Fibroblast of skin of left quadriceps (primary cell): ENCODE measurements at places on chromosomes 3 and 15.

DNA sequence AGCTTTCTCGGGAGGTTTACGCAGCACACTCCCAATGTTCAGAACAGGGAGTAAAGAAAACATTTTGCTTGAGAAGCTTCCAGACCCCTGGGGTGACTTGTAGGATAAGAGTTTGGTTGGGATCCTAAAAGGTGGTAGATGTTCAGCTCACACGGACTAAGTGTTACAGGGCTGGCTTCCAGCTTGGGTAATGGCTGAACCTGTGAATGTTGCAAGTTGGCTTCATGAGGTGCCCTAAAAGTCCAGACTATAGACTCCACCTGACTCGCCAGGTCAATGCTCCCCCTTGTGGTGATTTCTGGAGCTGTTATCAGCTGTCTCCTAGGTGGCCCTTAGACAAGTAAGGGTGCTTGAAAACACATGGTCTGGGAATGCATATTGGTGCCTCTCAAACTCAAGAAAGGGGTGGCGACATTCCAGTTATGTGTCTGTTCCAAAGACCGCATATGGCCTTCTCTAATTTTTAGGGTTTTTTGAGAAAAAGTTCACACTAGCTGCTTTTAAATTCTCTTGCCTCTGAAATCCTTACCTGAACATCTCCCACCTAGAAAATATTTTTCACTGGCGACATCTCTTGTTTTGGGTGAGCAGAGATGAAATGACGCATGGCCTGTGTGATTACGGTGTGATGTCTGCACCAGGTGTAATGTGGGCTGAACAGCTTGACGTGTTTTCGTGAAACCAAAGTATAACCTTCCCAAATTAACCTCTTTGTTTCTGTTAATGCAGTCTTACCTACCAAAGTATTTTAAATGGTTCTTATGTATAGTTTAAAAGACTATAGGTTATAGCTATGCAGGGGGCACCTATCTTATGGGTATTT is 175.7 kb upstream of the KBTBD8 start:
- DNase-seq, result no peak

- no peak for DNase-seq
These were observed 985 bp downstream of the TRPC1 start for GRCh38 chr3:142724682-142725356.

DNA sequence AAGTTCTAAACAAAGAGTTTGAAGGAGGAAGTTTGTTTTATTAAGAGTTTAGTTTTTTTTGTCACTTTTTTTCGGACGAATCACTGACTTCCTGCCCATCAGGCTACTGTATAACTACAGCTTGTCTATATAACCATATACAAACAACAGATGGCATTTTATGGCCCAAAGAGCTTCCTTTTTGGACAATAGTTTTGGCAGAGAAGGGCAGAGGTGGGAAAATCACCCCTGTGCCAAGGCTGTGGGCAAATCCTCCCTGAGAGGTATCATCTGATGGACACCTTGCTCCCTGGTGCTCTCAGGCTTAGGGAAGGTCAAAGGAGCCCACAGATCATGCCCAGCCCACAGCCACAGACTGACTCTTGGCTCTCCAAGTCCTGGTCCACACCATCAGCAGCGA is 113.4 kb downstream of the OXNAD1 start:
- DNase-seq, result no peak

DNA sequence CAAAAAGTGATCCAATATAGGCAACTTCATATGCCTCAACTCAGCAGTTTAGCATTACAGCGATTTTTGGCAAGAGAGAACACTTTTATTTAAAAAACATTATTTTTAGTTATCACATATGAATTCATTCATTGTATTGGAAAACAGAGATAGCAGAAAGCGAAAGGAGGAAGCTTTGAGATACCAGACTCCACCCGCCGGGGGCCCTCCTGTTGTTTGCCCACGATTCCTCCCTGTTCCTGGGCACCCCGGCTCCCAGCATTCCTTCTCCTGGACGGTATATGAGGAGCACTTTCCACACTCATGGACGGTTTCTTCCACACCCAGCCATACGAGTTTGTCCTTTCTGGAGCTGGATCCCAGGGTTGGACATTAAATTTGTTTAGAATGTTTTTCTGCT is 18.2 kb downstream of the APBA2 start:
- DNase-seq, result no peak

DNA sequence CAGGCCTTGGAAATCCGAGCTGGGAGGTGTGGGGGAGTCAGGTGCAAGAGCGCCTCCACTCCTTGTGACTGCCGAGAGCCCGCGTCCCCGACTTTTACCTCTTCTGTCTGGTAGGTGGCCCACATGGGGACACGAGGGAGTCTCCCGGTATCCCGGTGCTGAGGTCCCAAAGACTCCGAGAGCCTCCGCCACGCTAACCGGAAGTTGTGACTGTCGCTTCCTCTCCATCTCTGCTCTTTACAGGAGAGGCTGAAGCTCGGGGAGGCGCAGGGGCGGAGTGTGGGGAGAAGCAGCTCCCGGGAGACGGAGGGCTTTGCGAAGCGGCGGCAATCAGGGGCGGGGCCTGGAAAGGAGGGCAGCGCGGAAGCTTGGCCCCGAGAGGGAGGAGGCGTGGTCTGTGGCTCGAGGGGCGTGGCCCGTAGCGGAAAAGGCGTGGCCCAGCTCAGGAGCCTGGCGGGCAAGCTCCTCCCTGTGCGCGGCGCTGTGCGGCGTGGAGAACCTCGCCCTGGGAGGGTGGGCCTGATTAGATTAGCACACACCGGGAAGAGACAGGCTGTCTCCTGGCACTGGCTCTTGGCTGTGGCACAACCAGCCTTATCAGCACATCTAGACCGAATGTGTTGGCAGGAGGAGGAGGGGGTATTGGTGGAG is 143.9 kb downstream of the GABRB3 start:
- DNase-seq, result peak; percentile 22

GRCh38 chr3:72279631-72280041 is 494.7 kb upstream of the PROK2 start:
- no peak for DNase-seq

DNA sequence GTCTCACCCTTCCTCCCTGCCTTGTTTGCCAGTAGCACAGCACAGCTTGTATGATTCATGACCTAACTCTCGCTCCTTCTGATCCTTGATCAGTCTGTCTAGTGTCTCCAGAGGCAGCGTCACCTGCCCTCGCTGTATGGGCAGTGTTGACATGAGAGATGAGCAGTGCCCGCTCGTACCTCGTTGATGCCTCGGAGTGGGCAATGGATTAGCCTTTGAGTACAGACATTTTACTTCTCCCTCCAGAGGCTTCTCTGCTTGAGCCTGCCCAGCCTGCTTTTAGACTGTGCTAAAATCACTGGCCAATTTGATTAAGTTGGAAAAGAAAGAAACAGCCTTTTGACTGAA is 569.0 kb downstream of the NTRK3 start:
- DNase-seq, result no peak

GRCh38 chr3:136023264-136023978 is 57.9 kb downstream of the PPP2R3A start:
- no peak for DNase-seq

DNA sequence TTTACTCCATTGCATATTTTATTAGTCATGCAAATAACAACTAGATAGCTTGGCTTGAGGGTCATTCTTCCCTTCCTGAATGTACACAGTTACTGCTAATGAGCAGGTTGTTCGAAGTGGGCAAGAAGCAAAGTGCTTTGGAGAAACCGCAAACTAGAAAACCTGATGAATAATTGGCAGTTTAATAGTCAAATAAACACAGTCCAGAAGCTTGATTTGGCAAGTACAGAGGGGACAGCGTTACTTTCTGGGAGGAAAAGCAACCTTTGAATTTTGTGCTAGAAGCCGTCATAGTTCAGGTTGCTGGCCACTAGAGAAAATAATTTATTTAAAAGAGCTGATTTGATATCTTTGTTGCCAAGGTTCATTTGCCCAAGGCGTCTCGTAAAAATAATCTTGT is 94.9 kb downstream of the MFSD1 start:
- no peak for DNase-seq

- no peak for DNase-seq
These were observed 237.9 kb downstream of the GAP43 start for GRCh38 chr3:115861166-115861733.

- DNase-seq, result no peak
These were observed 98.4 kb downstream of the DHX30 start for GRCh38 chr3:47901280-47901833.

GRCh38 chr3:107925851-107926250 is 165.0 kb downstream of the CD47 start:
- no peak for DNase-seq

GRCh38 chr3:47016934-47017435 is 37.5 kb downstream of the NBEAL2 start:
- DNase-seq, result peak; percentile 54

- no peak for DNase-seq
These were observed 83.0 kb downstream of the LINGO1 start for GRCh38 chr15:77549576-77550288.

- DNase-seq, result no peak
These were observed 549.4 kb upstream of the MDFIC2 start for GRCh38 chr3:70861855-70862254.

DNA sequence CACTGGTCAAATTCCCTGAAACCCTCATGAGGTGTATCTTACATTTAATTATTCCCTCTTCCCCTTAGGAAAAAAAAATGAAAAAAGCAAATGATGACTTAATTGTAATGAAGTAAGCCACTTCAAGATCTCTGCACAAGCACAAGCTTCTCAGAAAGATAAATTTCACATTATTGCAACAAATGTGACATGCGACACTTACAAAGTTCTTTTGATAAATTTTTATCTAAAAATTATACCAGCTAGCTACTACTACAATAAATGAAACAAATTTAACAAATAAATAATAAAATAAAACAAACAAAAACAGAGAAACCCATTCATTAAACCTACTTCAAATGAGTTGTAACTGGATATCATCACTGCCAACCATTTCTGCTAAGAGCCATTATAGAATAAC is 10.0 kb upstream of the TM2D3 start:
- DNase-seq, result no peak

DNA sequence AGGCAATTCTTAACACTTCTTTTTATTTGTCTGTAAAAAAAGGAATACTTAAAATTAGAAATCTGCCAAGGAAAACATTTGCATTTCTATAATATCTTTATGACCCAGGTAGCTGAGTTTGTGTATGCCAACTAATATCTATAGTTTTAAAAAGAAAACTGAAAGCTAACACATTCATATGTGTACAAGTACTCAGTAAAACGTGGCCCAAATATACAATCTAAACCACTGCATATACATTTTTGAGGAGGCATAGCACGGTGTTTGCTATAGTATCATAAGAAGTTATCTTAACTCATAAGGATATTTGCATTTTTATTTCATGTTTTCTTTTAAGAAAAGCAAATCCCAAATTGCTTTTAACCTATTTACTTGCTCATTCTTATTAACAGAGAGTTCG is 172.7 kb downstream of the ZBTB20 start:
- DNase-seq, result no peak

DNA sequence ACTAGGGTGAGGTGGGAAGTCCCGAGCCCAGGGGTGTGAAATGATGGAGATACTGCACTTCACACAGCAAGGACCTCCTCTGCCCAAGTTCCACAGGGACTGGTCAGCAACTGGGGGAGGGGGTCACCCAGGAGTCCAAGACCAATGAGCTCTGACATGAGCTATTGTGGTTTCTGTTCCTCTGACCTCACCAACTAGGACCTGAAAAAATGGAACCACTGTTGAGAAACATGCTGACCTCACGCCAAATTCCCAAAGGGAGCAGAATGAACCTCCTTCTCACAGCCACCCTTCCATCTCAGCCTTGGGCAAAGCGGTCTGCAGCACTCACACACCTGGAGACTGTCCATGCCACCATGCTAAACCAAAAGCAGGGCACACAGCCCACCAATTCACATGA is 69.3 kb downstream of the LRIG1 start:
- no peak for DNase-seq

GRCh38 chr3:145377301-145377700 is 783.7 kb downstream of the PLOD2 start:
- DNase-seq, result no peak

GRCh38 chr15:64842096-64842939 is 603 bp downstream of the PLEKHO2 start:
- no peak for DNase-seq

DNA sequence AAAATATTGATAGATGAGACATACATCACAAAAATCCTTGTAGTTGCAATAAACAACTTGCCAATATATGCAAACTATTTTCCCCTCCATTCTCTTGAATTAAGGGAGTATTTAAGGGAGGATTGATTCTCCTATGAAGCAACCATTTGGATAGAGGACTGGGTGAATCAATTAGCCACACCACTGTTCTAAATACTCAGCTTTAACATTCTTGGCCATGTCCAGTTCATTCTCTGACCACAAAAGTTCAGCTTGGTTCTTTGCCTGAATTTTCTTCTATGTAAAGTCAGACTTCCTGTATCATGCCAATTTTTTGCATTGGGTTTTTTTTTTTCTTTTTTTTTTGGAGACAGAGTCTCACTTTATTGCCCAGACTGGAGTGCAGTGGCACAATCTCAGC is 15.8 kb upstream of the SEC11A start:
- no peak for DNase-seq
